RWPE2 (cell line): ENCODE measurements at places on chromosomes 12 and 14.

DNA sequence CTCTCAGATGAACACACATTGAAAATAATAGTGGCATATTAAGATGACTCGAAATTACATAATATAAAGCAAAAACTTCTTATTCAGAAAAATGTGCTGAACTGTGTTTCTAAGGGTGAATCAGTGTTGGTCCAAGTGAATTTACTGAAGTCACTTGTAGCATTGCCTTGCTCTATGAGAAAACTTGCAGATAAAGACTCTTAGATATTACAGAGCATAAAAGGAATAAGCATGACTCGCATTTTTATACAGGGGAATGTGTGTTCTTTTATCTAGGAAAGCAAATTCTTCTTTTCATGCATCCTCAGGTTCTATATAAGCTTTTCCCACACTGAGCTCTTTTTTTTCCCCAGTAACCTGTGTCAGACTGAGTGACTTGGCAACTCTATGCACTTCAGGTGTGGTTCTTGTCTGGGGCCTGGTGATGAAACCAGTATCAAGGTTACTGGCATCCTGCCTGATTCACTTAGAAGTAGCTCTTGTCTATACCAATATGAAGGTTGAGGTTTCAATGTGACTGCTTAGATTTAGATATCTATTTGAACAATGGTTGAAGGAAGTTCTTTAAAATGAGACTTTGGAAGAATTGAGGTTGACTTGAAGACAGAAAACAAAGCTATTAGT, 76.1 kb downstream of the OTOGL start:
- no peak for DNase-seq

DNA sequence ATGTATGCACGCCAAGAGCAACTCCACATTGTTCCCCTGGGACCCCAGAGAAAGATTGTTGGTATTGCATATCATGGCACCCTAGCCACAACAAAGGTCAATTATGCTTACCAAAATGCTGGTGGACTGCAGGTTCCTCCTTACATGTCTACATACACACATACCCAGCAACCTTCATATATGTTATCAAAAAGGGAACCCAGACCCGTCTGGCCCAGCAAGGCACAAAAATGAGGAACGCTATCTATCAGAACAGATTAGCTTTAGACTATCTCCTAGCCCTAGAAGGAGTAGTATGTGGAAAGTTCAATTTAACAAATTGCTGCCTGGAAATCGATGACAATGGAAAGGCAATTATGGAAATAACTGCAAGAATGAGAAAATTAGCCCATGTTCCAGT, 61.5 kb downstream of the DHRS2 start:
- no peak for DNase-seq

GRCh38 chr14:99850709-99851108, 57.5 kb downstream of the EML1 start:
- DNase-seq, result no peak

DNA sequence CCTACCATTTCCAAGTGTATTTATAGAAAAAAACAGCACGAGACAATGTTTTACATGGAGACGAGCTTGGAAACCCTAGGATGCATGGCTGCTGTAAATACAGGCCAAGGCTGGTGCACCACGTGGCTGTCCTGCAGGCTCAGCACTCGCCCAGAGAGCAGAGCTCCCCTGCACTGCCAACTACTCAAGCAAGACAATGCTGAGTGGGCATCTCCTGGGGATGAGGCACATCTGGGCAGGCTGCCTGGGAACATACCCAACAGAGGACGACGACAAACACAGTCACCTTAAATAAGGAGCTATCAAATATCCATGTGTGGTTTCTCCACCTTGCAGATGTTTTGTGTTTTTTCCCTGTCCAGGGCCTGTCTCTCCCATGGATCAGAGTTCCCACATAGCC, 128.3 kb upstream of the PRMT8 start:
- DNase-seq, result no peak

DNA sequence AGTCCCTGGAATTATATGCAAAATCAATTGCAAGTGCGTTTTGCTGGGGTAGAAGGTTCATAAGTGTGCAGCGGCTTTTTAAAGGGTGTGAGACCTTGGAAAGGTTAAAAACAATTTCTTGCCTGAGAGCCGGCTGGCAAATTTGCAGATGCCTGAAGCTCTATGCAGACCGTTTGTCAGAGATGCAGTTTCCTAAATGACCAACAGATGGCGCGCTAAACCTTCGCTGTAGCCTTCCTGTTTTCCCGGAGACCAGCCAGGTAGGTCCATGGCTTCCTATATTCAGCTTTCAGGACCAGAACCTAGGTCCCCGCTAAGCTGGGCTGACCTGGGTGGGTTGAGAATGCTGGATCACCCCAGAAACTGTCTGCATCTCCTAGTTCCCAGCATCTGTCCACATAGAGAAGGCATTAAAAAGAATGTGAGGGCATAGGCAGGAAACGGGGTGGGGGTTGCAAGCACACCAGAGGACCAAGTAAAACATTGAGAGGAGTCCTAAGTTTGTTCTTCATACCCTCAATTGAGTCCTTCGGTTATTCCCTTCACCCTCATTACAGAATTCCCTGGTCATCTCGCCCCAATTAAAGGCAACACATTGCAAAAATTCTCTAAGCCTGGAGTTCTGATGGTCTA, 5.7 kb upstream of the NOS1 start:
- no peak for DNase-seq

GRCh38 chr14:104651876-104652260, 37.5 kb upstream of the INF2 start:
- no peak for DNase-seq

DNA sequence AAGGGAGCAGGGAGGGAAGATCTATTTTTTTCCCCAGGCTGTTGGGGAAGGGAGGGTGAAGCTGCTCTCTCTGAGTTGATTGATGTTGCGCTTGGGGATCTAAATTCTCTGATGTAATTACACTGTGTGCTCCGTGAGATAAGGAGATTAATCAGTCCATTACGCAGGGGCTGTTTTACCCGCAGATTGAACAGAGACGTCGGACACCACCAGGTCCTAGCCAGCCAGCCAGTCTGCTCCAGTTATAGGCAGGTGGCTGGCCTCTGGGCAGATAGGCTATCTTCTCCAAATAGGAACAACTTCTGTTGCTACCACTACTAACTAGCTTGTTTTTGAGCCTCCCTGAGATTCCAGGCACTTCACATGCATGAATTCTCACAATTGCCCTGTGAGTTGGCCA, 91.1 kb downstream of the SRRM4 start:
- DNase-seq, result no peak

- DNase-seq, result no peak
Measured at GRCh38 chr12:89156862-89157262, 195.4 kb downstream of the DUSP6 start.

GRCh38 chr14:75277008-75277814, 1.4 kb upstream of the FOS start:
- DNase-seq, result peak; percentile 90

GRCh38 chr14:96578619-96579018, 76.4 kb downstream of the PAPOLA start:
- DNase-seq, result no peak

DNA sequence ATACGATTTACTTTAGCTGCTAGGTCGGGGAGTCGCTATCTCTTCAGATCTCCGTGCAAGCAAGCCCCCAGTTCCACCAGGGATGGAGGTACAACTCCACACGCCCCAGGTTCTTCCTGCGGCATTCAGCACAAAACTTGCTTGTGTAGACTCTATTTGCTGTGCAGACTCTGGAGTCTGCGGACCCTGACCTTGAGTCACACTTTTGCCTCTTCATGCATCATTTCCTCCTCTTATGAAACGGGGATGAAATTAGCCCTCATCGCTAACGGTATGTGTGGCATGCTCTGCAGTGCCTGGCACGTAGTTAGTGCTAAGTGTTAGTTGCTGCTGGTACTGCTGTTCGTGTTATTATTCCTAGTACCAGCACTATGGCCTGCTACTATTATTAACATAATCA, 84.4 kb downstream of the TMEM132D start:
- no peak for DNase-seq

DNA sequence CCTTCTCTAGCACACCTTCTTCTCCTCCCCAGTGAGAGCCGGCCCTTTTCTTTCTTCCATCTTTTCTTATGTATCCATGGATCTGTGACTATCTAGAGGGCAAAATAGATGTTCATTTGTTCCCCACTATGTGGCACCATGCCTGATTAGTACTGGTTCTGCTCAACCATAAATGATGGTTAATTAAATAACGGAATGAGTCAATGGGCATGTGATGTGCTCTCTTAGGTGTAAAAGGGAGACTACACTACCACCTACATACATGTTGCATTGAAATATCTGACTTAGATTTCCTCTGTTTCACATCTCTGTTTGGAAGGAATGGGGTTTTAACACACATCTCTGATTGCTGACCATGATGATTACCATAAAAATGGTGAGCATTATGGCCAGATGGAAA, 116.5 kb downstream of the BTG1 start:
- no peak for DNase-seq

DNA sequence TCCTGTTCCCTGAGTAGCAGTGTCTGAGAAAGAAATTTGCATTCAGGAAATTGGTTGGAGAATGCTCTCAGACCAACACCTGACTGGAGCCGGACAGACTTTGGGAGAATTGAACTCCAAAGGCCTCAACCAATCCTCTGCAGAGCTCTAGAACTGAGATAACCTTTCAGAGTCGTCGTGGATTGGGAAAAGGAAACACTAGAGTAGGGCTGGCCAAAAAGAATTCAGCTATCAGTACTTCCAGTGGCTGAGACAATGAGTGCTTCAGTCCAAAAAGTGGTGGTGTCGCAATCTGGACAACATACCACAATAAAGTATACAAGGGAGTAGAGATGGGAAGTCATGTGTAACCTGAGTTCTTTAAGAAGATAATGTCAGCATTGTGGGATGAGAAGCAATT, 377.1 kb downstream of the SLC16A7 start:
- DNase-seq, result no peak

DNA sequence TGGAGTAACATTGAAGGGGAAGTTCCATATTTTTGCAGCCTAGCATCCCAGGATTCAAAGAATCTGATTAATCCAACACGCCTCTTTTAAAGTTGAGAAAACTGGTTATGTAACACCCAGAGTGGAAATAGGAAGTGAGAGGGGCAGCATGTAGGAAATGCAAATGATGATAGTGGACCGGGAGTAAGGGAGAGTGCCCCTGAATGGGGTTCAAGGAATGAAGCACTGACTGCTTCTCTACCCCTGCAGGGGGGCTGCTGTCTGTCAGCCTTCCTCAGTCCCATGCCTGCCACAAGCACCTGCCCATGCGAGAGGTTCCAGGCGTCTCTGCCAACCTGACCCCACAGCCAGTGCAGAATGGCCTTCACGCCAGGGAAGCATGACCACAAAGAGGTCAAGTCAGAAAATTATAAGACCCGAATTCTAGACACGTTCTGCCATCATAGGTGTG, 126.5 kb upstream of the CCND2 start:
- DNase-seq, result no peak

DNA sequence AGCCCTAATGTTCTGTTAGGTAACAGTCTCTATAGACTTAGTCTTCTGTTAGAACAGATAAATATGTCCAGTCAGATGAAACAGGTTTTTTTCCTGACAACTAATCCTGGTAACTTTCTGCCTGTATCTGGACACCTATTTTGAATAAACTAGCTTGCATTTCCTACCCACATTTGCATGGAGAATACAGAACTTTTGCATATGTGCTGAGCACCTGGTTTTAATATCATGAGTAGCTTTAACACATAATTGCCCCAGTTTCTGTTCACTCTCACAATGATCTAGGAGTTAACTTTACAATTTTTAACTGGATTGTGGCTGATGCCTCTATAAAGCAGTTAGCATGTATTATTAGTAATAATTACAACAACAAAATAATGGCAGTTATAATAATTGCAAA, 111.7 kb downstream of the KTN1 start:
- DNase-seq, result no peak

GRCh38 chr14:70660967-70661893, 19.5 kb downstream of the TTC9 start:
- no peak for DNase-seq

- no peak for DNase-seq
Measured at GRCh38 chr14:64075613-64076005, 218.6 kb downstream of the ESR2 start.

DNA sequence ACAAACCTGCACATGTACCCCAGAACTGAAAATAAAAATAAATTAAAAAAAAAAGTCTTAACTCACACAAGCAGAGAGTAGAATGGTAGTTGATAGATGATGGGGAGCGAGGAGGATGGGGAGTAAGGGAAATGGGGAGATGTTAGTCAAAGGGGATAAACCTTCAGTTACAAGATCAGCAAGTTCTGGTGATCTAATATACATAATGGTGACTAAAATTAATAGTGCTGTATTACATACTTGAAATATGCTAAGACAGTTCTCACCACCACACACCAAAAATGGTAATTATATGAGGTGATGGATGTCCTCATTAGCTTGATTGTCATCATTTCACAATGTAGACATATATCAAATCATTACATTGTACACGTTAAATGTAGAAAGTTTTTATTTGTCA, 3.2 kb upstream of the C12orf42 start:
- DNase-seq, result no peak

- no peak for DNase-seq
Measured at GRCh38 chr14:75928690-75929181, 53.1 kb downstream of the TGFB3 start.

DNA sequence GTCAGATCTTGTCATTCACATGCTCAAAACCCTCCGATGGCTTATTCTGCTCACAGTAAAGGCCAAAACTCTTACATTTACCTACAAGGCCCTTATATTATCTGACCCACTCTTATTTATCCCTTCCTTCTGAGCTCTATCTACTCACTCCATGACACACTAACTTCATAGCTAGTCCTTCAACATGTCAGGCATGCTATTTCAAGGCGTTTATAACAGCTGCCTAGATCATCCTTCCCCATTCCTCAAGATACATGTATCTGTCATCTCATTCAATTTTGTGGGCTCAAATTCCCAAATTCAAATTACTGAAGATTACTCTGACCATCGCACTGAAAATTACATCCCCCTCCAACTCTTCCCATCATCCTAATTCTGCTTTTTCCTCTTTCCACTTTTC, 6.9 kb downstream of the MIS18BP1 start:
- no peak for DNase-seq

DNA sequence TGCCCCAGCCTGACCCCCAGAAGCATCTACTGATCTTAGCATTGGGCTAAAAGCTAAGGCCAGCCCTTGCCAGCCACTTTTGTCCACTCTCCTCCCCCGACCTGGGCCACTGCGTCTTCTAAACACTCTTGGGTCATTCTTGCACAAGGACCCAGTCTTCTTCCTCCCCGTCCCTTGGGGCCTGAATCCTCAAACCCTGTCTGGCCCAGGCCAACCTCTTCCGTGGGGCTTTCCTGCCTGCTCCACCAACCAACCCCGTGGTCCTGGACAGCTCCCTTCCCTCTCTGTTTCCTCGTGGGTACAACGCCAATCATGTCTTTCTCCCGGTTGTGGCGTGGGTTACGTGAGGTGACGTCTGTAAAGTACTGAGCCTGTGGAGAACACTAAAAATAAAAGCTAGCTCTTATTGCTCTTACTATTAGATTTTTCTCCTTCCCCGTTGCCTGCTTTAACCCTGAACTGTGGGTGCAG, 21.5 kb downstream of the FAM222A start:
- peak; percentile 36 for DNase-seq

- DNase-seq, result no peak
Measured at GRCh38 chr12:49543914-49544815, 5.3 kb downstream of the KCNH3 start.

- DNase-seq, result no peak
Measured at GRCh38 chr12:4423528-4424195, 22.0 kb downstream of the FGF6 start.

- DNase-seq, result no peak
Measured at GRCh38 chr14:70789361-70789760, 20.0 kb downstream of the MAP3K9 start.
